ENCODE measurements at places on chromosomes 7 and 10.

DNA sequence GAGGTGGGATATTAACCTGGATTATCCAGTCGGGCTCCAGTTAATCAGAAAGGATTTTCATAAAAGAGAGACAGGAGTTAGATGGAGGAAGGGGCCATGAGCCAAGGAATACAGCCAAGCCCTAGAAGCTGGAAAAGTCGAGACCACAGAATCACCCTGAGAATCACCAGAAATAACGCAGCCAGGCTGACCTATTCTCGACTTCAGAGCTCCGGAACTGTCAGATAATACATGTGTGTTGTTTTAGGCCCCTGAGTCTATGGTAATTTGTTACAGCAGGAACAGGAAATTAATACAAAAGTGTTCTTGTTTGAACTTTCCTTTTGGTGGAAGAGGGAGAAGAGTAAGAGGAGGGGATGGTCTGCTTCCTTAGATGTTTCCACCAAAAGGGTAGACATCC, 208.1 kb downstream of the JCAD start:
- no peak for DNase-seq

GRCh38 chr10:117530791-117531190, 11.8 kb upstream of the EMX2 start:
- no peak for DNase-seq

- no peak for DNase-seq
Measured at GRCh38 chr7:133040178-133040577, 41.7 kb downstream of the CHCHD3 start.

- DNase-seq, result no peak
Measured at GRCh38 chr7:139284252-139284896, 53.3 kb downstream of the UBN2 start.

DNA sequence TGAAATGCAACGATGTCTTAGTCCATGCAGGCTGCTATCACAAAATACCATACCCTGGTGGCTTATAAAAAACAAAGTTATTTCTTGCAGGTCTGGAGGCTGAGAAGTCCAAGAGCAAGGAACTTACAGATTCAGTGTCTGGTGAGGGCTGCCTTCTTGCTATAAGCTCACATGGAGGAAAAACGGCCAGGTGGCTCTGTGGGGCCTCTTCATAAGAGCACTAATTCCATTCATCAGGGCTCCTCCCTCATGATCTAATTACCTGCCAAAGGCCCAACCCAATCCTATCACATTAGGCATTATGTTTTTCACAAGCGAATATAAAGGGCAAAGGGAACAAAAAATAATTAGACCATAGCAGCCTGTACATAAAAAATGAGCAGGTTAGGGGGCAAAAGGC, 35.4 kb downstream of the PAPSS2 start:
- DNase-seq, result no peak

- no peak for DNase-seq
Measured at GRCh38 chr7:158125721-158126120, 461.9 kb downstream of the PTPRN2 start.

- no peak for DNase-seq
Measured at GRCh38 chr7:69285854-69286253, 312.4 kb upstream of the AUTS2 start.

DNA sequence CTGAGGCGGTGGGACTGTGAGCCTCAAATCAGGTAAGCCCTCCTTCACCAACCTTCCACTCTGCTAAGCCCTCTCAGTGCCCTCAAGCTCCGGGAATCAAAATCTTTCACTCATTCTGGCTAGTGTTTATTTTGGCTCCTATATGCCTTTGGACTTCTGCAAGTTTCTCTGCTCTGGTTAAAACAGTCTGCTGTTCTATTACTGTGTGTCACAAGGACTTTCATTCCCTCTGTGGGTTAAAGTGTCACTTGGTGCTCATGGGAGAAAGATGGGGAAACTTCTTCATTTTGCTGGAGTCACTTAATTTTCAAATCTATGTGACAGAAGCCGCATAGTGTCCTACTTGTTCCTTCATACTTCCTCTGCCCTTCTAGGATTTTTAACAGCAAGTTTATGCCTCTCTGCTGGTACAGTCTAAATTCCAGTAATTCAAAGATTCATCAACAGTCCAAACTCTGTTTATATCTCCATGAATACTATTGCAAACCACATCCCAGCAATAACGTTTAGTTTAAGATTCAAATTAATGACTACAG, 61.3 kb downstream of the CD36 start:
- no peak for DNase-seq

- no peak for DNase-seq
Measured at GRCh38 chr7:107865956-107866775, 24.8 kb upstream of the DLD start.

DNA sequence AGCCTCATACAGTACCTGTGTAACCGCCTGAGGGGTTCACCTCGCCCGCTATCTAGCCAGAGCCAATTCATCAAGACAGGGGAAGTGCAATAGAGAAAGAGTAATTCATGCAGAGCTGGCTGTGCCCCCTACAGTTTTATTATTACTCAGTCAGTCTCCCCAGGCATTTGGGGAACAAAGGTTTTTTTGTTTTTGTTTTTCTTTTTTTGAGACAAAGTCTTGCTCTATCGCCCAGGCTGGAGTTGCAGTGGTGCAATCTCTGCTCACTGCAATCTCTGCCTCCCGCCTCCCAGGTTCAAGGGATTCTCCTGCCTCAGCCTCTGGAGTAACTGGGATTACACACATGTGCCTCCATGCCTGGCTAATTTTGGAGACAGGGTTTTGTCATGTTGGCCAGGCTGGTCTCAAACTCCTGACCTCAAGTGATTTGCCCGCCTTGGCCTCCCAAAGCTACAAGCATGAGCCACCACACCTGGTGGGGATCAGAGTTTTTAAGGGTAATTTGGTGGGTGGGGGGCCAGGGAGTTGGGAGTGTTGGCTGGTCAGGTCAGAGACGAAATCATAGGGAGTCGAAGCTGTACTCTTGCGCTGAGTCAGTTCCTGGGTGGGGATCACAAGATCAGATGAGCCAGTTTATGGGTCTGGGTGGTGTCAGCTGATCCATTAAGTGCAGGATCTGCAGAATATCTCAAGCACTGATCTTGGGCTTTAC, 116.5 kb downstream of the MARCHF5 start:
- DNase-seq, result no peak

DNA sequence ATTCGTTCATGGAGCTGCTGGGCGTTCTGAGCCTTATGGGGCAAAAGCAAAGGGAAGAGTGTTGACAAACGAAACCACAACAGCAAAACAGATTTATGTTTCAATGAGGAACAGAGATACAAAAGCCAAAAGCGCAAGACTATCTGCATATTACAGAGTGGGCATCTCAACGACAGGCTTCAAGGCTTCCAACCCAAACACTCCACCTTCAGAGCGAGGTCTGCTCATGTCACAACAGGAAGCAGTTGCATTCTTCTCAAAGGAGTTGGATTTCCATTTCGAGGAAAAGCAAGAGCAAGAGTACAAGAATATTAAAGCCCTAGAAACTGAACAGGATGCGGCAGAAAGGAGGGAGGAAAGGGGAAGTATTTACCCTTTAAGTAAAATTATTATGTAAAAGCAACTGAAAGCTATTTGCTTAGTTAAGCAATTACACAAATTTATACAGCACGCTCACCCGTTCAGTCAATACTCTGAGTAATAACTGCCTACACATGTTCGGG, 189.3 kb downstream of the ELMO1 start:
- DNase-seq, result no peak

DNA sequence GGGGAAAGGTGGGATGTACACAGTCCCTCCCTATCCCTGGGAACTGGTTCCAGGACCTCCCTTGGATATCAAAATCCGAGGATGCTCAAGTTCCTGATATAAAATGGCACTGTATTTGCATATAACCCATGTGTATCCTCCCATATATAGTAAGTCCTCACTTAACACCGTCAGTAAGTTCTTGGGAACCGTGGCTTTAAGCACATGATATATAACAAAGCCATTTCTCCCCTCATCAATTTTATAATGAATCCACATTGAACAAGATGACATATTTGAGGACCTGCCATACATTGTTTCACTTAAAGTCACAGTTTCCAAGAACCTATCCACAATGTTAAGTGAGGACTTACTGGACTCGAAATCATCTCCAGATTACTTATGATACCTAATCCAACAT, 5.4 kb downstream of the CRYGN start:
- no peak for DNase-seq

- no peak for DNase-seq
Measured at GRCh38 chr7:23454881-23455526, 15.3 kb downstream of the IGF2BP3 start.

DNA sequence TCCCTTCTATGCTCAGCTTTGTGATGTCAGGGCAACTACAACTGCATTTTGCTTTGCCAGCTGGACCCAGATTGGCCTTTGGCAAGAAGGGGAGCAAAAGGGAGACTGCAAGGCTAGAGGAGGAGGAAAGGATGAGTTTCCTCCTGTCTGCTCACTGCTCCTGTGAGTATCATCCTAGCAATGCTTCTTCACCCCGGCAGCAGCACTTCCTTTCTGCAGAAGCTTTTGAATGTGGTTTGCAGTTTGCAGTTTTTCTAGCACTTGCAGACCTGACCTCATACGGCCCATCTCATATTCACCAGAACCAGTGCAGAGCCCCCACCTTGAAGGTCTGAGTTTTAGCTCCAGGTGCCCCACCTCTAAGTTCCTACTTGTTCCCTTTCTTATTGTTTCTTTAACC, 14.8 kb downstream of the C7orf33 start:
- no peak for DNase-seq

GRCh38 chr10:31384589-31384949, 65.6 kb downstream of the ZEB1 start:
- no peak for DNase-seq

DNA sequence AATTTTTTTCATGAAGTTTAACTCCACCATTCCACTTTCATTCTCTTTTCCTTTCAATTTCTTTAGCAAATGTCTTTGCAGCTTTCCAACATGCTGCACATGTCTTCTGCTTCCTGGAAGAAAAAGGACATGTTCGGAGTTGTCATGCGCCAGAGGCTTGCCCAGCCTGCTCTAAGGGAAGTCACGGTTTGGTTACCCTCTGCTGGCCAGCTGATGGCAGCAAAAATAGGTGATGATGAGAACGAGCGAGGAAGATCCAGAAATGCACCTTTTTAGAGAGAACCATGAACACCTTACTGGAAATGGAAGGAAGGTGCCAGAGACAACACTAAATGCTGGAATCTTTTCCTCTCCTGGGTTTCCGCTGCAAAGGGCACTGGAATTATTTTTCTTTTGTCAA, 4.9 kb upstream of the ZSCAN21 start:
- DNase-seq, result no peak

- DNase-seq, result no peak
Measured at GRCh38 chr10:113849140-113849803, 4.6 kb downstream of the DCLRE1A start.

DNA sequence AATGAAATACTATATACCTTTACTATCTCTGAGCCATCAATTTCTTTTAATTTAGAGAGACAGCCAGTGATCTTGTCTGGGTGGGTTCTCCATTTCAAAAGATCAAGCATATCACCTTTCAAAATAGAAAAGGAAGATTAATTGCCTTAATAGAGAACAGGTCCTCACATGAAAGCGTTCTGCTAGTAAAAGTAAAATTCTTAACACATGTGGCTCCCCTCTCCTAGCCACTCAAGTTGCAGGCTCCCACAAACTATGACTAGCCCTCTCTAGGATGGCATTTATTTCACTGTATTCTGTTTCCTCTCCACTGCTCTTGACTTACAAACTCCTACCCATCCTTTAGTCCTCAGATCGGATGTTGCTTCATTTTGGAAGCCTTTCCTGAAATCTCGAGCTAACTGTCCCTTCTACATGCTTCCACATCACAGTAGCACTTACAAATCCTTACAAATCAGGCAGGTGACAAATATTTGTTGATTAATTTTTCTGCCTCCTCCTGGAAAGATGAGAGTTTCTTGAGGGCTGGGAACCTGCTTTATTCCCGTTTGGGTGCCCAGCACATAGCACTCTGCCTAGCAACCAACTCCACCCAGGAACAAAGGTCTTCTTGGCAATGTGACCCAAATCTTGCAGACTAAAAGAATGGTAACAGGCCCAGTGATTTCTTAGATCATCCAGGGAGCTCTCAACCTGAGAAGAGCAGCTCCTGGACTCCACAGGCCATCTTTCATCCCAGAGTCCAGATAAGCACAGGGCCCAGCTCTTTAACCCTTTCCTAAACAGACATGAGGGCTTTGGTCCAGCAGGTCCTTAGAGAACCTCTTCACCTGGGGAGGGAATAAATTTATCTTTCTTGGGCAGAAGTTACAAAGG, 310.4 kb upstream of the IMMP2L start:
- no peak for DNase-seq

DNA sequence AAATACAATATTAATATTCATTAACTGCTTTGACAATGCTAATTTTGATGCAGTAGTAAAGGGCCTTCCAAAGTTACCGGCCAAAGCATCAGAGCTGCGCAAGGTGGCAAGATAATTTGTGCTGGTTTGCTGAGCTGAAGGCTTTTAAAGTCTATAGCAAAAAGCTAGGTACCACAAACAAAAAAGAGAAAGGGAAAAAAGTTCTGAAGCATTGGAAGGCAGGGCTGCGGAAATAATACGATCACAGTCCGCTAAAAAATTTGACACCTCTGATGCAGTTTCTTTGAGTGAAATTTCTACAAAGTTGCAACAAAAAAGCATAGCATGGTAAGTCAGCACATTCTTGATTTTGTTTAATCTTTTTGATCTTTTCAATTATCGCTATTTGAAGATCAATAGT, 175.6 kb downstream of the TCF7L2 start:
- DNase-seq, result no peak

- DNase-seq, result no peak
Measured at GRCh38 chr7:32588657-32589056, 93.4 kb downstream of the AVL9 start.

DNA sequence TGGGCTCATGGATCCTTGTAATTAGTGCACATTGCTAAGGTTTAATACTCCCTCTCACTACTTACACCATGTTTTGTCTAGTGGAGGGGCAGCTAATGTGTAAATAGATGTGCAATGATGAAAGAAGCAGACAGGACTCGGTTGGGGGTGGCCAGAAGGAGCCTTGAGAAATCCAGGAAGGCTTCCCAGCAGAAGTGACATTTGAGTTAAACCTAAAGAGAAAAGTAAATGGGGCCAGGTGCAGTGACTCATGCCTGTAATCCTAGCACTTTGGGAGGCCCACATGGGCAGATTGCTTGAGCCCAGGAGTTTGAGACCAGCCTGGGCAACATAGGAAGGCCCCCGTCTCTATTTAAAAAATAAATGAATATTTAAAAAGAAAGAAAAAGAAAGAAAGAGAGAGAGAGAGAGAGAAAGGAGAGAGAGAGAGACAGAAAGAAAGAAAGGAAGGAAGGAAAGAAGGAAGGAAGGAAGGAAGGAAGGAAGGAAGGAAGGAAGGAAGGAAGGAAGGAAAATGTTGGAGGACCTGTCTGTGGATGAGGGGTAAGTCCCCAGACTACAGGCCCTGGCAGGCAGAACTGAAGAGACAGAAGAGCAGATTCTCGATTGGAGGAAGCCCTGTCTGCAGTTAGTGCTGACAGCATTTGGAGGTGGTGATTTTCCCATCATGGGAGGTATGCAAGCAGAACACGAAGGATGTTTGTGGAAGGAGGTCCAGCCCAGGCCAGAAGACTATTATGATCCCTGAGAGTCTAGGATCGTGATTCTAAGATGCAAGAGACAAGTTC, 3.6 kb downstream of the ELN start:
- no peak for DNase-seq

All from activated T-cell treated with anti-CD3 and anti-CD28 coated beads for 1 hour (primary cell).